ENCODE measurements at places on chromosomes 4 and X.
A peak's percentile ranks its signal among the peaks of the same experiment; 100 is the strongest.

- peak; percentile 67 for DNase-seq
Observed at GRCh38 chrX:151082077-151082948, 94.1 kb upstream of the GPR50 start.

DNA sequence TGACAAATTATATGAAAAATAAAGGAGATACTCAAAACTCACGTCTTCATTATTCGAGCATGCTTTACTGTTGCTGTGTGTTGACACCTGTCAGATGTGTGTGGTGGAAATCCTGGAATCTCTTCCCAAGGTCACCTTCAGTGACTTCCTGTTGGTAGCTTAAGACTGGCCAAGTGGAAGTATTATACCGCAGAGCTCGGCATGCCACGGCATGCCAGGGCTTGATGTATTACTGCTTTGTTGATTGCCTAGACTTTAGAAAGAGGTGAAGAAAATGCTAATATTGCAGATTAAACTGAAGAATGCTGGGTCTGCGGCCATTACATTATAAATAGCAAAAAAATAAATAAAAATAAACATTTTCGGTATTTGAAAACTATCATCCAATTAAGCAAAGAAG is 4.6 kb downstream of the TREX2 start:
- no peak for DNase-seq

GRCh38 chr4:124940387-124940786 is 227.9 kb upstream of the ANKRD50 start:
- no peak for DNase-seq

GRCh38 chr4:106305435-106306055 is 10.5 kb downstream of the TBCK start:
- DNase-seq = no peak

Data from femur (tissue), 1 donor.